ENCODE measurements at places on chromosomes 11 and 22.

DNA sequence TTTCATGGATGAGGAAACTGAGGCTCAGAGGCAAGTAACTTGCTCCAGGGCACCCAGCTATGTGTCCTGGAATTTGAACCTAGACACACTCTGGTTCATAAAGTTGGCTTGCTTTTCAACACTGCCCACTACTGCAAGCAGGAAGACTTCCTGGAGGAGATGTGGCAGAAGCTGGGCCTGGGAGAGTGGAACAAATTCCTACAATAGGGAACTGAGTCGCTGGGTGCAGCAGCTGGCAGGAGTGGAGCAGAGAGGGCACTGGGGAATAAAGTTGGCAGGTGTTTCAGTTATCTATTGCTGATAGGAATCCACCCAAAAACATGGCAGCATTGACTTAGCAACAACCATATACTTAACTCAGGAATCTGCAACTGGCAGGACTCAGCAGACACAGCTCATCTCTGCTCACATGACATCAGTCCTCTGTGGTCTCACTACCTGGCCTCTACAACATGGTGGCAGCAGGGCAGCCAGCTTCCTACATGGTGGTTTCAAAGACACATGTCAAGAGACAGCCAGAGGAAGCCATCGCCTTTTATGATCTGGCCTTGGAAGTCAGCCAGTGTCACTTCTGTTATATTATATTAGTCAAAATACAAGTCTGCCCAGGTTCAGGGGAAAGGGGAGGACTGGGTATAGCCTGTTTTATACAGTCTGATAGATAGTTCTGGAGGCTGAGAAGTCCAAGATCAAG, 10.6 kb upstream of the CARD10 start:
- no peak for DNase-seq

- DNase-seq = no peak
Observed at GRCh38 chr11:87961606-87962005, 213.6 kb downstream of the RAB38 start.

- DNase-seq = no peak
Observed at GRCh38 chr22:47147572-47147971, 385.1 kb downstream of the TBC1D22A start.

DNA sequence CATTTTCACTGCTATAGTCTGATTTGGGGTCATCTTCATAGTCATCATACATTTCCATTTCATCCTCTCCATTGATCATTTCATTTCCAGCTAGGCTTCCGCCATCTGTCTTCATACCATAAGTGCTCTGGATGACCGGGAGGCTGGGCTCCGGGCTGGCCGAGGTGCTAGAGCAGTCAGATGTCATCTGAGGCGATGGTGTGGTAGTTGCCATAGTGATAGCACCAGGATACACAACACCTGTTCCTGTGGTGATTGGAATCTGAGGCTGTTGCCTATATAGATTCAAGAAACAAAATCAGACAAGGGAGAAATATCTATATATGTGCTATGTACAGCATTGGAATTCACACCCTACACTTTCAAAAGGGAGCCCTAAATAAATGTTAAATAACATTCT, 383.5 kb downstream of the SOX6 start:
- no peak for DNase-seq

DNA sequence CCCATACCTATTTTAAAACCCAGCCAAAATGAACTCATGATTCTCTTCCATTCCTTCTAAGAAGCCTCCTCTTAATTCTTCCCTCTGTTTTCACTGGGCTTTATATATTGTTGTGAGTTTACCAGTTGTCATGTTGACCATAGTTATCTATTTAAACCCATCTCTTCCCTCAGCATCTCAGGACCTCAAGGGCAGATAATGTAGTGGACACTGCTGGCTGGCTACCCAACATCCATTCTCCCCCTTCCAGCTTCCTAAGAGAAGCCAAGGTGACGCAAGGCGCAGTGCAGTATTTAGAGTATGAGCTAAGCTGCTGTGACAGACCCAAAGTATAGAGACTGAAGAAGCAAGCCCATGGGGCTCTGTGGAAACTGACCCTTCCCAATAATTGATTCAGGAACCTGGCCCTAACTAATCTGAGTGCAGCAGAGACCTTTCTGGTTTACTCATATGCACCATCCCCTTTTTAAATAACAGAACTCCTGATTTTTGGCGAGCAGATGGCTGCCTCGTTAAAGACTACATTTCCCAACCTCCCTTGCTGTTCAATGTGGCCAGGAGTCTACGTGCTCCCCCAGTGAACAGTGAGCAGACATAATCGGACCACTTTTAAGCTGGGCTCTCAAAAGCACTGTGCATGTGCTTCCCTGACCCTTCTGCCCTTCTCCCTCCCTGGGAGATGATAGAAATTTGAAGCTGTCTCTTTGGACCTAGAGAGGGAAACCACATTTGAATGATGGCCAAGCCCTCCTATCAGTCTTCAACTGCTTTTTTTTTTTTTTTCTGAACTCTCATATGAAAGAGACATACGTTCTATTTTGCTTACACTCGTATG, 28.1 kb upstream of the CREB3L1 start:
- no peak for DNase-seq

- no peak for DNase-seq
Observed at GRCh38 chr11:20055312-20055711, 105.0 kb downstream of the DBX1 start.

- DNase-seq = no peak
Observed at GRCh38 chr11:134339756-134340155, 8.0 kb downstream of the GLB1L2 start.

DNA sequence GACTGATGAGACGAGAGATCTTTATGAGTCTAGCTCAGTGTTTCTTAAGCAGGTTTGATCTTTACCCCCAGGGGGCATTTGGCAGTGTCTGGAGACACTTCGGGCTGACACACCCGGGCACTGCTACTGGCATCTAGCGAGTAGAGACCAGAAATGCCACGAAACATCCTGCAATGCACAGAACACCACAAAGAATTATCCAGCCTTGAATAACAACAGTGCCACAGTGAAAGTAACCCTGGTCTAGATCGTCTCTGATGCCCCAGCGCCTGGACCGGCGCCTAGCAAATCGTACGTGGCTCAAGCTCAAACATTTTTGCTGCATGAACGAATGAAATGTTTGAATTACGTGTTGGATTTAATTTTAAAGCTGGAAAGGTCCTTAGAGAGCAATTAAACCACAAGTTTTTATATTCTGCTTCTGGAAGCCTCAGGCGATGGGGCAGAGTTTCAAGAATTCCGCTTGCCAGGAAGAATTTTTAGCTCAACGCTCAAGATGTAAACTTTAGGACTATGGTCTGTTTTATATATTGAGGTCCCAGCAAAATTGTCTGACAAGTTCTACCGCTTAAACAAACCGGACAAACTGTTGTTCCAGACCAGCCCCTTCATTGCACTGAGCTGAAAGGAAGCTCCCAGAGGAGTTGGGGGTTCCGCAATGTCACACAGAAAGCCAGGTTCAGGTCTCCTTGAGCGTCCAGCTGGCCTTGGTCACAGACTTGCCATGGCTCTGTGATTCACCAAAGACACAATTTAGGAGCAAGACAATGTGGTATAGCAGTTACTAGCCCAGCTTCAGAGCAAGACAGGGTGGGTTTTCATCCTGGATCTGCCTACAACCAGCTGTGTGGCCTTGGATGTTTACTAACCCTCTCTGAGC, 44.2 kb upstream of the SMTN start:
- DNase-seq = no peak

- no peak for DNase-seq
Observed at GRCh38 chr11:313304-313786, 495 bp upstream of the IFITM1 start.

- DNase-seq = no peak
Observed at GRCh38 chr11:96173906-96174305, 169.1 kb downstream of the MAML2 start.

GRCh38 chr22:24104307-24105012, 76.8 kb upstream of the SUSD2 start:
- DNase-seq = no peak

GRCh38 chr11:57163160-57163868, 18.4 kb upstream of the LRRC55 start:
- no peak for DNase-seq

GRCh38 chr11:61893981-61894380, 2.6 kb upstream of the FADS3 start:
- DNase-seq = no peak

- DNase-seq = no peak
Observed at GRCh38 chr11:115430345-115430744, 73.9 kb downstream of the CADM1 start.

DNA sequence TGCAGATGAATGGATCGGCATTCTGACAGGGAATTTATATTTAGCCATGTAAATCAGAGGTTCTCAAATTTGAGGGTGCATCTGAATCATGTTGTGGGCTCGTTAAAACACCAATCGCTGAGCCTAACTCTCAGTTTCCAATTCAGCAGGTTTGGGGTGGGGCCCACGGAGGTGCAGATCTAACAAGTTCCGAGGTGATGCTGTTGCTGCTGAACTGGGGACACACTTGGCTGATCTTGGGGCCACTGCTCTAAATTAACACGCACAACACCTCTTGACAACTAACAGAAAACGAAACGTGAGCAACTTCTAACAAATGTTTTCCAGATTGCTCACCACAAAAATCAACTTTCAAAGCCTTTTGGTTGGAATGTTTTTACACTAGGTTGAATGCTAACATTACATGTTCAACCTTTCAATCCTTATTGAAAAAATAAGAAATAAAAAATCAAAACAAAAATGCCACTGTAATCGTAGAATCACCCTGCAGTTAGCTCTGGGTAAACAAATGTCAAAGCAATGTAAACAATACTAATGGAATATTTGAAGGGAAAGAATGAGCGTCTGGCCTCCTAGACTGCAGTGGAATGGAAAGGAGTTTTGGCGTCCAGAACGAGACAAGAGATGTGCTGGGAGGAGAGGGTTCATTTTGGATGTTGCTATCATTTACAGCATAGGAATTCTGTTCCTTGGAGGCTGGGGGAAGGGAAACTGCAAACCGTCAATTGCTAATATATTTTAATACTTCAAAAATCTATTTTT, 68.3 kb upstream of the SLC6A5 start:
- no peak for DNase-seq

- DNase-seq = no peak
Observed at GRCh38 chr11:44915621-44916020, 35.1 kb downstream of the TP53I11 start.

GRCh38 chr22:17098379-17098819, 13.6 kb downstream of the IL17RA start:
- no peak for DNase-seq

GRCh38 chr11:88827018-88827676, 238.6 kb downstream of the GRM5 start:
- DNase-seq = no peak

- no peak for DNase-seq
Observed at GRCh38 chr11:96241331-96241841, 101.6 kb downstream of the MAML2 start.

GRCh38 chr11:46987183-46987582, 50.6 kb downstream of the CSTPP1 start:
- DNase-seq = no peak

DNA sequence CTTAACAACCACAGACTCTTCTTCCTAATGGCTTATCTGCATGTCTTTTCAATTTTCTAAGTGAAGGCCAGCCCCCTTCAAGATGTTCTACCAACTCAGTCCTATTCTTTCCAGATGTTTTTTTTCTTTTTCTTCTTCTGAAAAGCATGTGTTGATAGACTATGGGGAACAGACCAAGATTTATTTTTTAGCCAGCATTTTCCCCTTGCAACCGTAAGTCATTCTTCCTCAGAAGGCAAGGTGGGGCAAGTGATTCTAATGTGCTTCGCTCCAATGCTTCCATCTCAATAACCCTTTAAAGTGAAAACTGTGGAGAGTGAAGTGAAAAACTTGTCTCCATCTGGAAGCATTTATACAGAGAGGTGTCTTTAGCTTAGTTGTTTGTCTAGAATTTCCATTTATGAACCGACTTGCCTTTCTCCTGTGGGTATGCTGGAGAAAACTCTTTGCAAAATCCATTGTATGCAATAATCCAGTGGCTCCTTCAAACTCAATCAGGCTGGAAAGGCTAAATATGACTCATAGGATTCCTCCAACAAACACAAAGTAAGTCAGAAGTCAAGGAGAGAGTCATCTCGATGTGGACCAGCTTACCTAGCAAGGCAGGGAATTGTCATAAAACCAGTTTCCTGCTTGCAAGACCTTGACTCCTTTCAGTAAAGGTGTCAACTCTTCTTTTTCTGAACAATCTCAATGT, 83.7 kb downstream of the MAML2 start:
- DNase-seq = no peak

DNA sequence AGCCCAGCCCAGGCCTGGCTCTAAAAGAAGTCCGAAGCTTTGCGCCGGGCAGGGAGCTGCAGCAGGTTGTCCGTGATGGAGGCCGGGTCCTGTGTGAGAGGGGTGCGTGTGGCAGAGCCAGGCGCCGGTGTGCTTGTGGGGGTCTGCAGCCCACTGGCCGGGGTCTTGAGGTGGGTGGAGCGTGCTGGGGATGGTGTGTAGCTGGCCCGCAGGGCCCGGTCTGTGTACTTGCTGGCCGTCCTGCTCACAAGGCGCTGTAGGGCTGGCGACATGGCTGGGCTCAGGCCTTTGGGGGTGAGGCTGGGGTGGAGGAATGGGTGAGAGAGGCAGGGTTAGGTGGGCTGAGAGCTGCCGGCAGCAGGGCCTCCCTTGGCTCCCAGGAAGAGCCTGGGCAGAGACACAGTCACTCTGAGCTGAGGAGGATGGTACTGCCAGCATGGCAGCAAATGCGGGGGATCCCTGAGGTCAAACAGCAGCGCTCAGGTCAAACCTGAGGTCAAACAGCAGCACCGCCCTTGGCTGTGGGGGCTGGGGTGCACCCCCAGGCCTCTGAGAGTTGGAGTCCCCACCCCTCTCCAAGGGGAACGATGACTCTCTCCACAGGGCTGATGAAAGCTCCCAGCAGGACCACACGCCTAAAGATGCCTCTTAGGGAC, 3.2 kb downstream of the TSSK2 start:
- no peak for DNase-seq

GRCh38 chr11:7656704-7657103, 16.6 kb downstream of the CYB5R2 start:
- DNase-seq = no peak

DNA sequence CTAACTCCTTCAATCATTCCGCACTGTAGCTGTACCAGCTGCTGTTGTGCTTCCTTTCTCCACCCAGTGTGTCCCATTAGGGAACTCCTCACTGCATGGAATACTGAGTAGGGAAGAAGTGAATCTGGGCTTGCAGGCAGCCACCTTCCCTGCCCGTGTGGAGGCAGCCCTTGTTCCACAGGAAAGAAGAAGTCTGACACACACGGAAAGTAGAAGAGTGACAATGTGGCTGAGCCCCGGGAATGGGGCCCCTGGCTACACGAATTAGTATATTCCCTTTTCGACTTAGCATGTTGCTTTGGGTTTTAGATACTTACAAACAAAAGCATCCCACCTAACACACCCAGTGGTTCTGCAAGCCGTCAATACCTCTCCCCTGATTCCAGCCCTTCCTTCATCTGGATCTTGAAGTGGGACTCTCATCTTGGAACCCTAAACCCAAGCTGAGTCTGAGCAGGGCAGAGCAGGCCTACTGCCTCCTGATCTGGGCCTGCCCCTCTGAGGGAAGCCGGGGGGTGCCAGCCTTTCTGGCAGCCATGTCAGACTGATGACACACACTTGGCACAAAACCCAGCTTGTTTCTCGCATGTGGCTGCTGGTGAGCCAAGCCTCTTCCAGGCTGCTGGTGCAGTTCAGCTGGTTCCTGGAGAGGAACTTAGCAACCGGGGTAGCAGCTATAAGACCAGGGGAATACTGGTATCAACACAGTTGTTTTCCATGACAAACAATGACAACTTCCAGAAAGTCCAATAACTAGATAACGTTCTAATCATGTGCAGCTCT, 71.6 kb downstream of the C11orf58 start:
- DNase-seq = no peak

Data from stimulated activated CD4-positive, alpha-beta T cell treated with anti-CD3 and anti-CD28 coated beads, Interleukin-1b, Interleukin-23, amount 100 ng/mL, for 4 hours (primary cell).